ENCODE measurements at places on chromosomes 7 and 10.

DNA sequence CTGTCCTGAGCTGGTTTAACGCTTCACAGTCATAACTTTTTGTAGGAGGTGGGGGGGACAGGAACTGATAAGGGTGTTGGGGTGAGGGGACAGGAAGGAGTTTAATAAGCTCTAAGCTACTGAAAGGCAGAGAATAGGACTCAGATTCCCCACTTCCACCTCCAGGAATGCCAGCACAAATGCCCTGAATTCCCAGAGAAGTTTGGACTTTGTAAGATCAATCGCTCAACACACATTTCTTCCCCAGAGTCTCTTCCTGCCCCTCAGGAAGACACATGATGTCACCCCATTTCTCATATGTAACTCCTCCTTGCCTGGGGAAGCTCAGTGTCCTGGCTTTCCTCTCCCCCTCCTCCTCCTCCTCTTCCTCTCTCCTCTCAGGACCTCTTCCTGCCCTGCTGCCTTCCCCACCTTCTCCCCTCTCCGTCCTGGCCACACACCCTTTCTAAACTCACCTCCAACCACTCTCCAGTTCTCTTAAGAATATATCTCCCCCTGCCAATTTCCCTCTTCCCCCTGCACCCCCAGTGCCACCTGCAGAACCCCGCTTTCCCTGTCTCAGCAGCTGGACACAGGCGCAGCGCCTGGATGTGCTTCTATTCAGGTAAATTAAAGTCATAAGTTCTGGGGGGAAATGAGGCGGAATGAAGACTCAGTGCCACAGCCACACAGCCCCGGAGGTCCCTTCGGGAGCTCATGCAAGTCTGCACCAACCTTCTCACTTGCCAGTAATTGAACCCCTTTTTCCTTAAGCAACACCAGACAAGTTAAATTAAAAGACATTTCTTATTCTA lies 5.3 kb upstream of the LOXL4 start:
- DNase-seq, result no peak

DNA sequence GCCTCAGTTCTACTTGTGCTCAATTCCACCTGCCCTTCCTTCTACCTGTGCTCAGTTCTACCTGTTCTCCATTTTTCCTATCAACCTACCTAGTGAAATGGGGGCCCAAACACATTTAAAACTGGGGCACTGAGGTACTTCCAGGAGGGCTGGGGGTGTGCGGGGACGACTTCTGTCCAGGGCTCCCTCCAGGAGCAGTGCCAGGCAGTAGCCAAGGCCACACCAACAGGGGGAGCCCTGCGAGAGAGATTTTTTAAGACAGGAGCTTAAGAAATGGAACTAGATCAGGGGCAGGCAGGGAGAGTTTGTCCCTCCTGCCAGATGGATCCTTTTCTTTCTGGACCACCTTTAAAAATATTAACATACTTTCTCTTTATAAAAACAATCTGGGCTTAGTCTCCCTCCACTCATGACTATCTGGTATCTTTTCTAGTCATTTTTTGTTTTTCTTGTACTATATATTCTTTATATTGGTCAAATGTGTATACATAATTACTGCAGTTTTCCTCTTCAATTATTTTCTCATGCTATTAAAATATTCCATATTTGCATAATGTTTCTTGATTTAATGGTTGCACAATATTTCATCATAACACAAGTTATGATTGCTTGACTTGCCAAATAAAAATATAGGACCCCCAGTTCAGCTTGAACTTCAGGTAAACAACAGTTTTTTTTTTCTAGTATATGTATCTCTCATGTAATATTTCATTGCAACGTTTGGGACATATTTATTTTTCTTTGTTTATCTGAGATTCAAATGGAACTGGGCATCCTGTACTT lies 47.3 kb upstream of the INSYN2A start:
- peak; percentile 2 for DNase-seq

DNA sequence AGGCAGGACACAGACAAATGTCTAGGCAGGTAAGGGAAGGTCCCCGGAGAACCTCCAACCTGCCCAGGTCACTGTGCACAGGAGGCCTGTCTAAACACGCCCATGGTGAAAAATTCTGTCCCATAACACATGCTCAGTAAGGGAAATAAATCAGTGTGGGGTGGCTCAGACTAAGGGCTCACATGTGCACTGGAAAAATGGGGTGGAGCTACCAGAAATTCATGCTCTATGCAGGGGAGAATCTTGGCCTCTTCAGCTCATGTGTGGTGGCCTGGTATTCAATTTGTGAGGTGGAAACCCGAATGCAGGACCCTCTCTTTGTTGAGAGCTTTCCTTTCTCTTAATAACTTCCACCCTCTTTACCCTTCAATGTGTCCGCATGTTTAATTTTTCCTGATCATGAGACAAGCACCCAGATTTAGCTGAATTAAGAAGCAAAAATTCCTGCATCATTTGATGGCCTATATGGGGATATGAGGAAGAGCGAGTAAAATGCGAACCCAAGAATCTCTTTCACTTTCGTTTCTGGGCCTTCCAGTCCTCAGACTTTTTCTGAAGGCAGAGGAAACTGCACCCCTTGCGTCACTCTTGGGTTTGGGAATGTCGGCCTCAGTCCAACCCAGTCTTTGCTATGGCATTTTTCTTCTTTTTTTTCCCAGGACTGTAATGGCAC lies 163.2 kb downstream of the DGKB start:
- no peak for DNase-seq

DNA sequence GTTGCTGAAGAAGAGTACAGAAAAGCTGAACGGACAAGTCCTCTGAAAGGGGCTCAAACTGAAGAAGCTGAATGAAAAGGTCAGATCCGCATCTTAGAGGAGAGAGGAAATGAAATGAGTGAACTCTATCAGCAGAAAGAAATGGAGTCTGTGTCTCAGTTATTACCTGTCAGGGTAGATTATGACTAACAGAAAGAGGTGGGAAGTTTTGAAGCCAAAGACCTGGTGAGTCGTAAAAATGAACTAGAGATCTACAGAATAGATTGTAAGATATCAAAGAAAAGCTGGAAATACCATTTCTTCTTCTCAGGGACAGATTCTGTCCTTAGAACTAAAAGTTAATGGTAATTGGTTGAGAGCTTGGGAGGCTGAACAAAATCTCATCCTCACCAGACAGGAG lies 11.1 kb upstream of the MBL2 start:
- no peak for DNase-seq

DNA sequence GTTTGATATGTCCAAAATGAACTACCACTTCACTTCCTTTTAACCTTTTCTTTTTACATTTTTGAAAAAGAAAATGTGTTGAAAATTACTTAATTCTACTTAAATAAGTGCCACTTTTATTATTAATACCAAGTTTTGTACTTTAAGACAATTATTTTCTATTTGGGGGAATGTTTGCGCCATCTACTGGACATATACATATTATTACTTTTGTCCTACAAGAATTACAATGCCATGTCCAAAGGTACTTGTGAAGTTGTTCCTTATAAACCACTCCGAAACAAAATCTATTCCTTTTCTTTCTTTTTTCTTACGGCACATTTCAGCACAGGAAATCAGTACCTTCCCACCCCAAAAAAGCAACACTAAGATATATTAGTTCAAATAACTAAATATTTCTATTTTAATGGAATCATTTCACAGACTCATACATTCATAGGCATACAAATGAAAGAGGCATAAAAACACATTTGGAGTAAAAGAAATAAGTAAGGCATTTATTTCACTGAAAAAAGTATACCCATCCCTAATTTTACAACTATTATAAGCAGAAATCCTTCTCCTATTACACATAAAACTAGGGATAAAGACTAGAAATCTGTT lies 169.9 kb downstream of the RNF133 start:
- DNase-seq, result peak; percentile 22

DNA sequence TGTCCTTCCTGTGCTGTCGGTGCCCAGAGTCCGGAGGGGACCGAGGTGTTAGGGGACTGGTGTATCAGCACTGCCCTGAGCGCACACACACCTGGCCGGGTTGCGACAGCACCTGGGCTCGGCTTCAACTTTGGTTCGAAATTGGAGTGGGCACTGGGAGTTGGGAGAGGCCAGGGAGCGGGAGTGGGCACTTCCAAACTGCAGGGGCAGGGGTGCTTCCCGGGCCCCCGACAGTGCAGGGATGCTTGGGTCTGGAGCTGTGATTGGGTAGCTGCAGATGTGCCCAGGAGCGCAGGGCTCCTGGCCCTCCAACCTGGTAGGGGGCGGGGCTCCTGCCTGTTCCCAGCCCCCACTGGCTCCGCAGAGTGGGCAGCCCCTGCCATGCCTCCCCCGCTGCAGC lies 7.7 kb downstream of the BBS9 start:
- no peak for DNase-seq
